ENCODE measurements at places on chromosomes 4 and X. TPM values are rescaled to one million over a fixed set of nuclear protein-coding genes. Genes with fewer than 3 reads are reported as not detected.

The RADX gene
- total RNA-seq: 2.9 TPM

The TIGD2 gene
- 10.8 TPM for total RNA-seq

The EDNRA gene
- 140 TPM for total RNA-seq

The XAGE1A gene
- total RNA-seq: not detected

The CYSLTR1 gene
- 0.68 TPM for total RNA-seq

The SLC2A9 gene
- 4.8 TPM for total RNA-seq

The FGA gene
- not detected for total RNA-seq

The ARHGAP6 gene
- total RNA-seq: 5.3 TPM

The DCAF12L2 gene
- 1.6 TPM for total RNA-seq

The STARD8 gene
- total RNA-seq: 7.1 TPM

The TLR1 gene
- 0.82 TPM for total RNA-seq

The AMBN gene
- total RNA-seq: 0.14 TPM
